Right lung (tissue), 10 donors: ENCODE measurements at places on chromosomes 1 and 21. TPM values are rescaled to one million over a fixed set of nuclear protein-coding genes. Genes with fewer than 3 reads are reported as not detected.

DNA sequence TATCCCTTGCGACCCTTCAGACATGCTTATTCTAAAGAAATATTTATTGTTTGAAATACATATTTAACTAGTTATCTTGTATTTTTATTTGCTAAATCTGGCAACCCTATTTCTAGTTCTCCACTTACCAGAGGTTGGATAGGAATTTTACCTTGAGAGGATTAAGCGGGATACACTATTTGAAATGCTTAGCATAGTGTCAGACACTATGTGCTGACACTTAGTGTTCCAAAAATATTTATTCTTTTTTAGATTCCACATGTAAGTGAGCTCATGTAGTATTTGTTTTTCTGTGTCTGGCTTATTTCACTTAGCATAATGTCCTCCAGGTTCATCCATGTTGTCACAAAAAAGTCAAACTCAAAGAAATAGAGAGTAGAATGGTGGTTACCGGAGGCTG lies 78.7 kb downstream of the NTMT2 start:
- no peak for DNase-seq

GRCh38 chr1:2091611-2092604 lies 41.7 kb downstream of the PRKCZ start:
- DNase-seq: no peak

Gene NOTCH2NLA
- polyA plus RNA-seq: 13.0 TPM

Gene ZBTB18
- polyA plus RNA-seq: 12.8 TPM

DNA sequence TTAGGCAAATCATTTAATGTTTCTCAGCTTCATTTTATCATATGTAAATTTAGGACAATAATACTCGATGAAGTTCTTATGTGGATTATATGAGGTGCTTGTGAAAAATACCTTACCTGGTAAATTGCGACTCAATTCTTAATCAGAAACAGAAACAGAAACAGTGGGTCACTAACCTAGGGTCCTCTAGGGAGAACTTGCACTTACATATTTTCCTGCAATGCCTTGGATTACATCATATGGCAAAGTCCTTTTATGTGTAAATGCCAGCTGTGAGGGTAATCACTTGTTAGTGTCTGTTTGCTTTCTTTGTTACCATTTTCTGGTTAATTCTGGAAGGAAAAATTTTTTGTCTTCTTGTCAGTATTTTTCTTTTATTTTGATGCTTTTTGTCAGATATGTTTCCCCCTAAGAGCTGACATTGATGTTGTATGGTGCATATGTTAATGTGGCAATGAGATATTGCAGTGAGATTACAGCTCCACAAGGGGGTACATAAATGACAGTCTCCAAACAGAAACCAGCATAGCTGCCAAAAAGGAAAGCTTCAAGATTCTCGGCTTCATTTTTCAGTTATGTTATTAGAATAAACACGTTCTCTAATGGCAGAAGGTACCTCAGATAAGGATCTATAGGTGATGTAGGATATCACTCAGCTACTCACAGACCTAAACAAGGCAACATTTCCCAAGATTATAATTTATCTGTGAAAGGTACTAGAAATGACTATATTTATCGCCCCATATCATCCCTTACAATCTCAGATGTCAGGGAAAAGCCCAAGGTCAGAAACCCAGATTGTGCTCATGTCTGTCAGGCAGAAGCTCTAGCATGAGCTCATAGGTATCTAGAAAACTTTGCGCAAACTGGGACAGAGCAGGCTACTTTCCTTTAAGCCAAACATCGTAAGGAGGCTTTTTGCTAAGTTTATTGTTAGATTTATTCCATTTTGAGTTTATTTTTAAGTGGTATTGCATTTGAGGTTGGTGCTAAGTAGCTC lies 119.9 kb downstream of the FASLG start:
- DNase-seq: no peak

DNA sequence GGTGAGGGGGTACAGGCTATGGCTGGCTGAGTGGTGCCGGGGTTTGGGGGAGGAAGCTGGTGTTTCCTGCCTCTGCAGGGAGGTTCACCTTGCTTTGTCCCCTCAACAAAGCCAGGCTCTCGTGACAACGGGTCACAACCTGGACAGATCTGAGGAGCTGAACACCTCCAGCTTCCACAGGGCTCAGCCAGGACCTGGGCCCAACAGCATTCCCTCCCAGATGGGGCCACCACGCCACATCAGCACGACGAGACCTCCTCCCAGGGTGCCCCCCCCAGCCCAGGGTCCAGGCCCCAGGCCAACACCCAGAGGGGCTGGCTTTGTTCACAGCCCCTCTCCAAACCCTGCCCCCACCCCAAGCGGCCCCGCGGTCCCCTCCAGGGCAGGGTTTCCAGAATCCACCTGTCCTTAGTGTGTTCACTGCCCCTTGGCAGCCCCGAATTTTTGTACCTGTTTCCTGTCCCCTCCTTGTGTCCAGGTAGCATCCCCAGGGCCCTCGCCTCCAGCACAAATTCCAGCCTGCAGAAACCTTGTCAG lies 34.7 kb downstream of the UBE2G2 start:
- no peak for DNase-seq

DNA sequence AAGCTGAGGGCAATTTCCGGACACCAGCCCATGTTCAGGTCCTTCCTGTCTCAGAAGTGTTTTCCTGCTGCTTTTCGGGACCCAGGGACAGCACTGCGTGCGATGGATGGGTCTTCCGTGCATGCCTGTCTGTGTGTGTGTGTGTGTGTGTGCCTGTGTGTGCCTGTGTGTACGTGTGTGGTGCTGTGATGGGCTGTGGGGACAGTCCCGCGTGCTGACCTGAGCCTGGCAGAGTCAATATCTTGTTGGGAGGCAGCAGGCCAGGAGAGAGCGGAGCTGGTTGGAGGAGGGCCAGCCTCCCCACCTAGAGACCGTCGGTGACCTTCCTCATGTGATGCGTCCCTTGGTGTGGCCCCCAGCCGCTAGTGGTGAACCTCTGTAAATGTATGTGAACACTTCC lies 13.7 kb downstream of the SKI start:
- no peak for DNase-seq

DNA sequence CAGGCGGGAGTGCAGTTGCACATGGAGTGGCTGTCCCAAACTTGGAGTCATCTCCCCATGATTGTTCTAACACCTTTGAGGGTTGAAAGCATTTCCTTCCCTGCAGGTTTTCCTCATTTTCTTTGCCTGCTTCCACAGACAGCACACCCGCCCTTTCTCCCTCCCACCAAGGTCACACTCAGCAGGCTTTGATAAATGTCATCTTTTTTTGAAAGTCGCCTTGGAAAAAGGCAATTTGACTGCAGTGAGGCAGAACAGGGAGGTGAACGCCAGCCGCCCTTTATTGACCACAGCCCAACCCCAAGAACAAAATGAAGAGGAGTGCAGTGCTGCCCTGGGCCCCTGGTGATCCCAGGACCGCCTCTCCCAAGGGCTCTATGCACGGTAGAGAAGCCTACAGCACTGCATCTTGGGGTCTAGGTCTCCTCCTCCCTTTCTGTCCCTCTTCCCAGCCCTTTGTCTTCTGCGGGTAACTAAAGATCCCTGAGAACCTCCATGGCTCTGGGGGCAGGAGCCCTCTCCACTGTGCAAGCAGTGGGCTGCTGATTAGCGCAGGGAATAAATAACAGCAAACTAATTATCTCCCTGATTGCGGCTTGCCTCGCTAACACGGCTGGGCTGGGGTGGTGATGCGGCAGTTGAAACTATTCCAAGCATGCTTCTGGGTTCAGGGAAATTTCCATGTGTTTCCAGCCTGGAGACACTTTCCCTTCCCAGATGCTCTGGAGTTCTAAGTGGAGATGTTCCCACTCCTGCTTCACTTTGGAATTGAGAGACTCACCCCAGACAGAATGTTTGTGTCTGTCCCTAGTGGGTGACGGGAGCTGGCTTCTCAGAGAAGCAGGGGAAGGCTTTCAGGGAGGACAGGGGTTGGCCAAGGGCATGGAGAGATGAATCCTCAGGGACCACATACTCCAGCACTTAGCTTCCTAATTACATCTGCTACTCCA lies 11.8 kb upstream of the AMIGO1 start:
- no peak for DNase-seq

GRCh38 chr1:246534114-246534513 lies 27.0 kb upstream of the SMYD3 start:
- no peak for DNase-seq

Gene EXTL2
- polyA plus RNA-seq: 107 TPM

- DNase-seq: peak; percentile 73
These were observed 56.4 kb downstream of the ADAMTS1 start for GRCh38 chr21:26788790-26789189.

DNA sequence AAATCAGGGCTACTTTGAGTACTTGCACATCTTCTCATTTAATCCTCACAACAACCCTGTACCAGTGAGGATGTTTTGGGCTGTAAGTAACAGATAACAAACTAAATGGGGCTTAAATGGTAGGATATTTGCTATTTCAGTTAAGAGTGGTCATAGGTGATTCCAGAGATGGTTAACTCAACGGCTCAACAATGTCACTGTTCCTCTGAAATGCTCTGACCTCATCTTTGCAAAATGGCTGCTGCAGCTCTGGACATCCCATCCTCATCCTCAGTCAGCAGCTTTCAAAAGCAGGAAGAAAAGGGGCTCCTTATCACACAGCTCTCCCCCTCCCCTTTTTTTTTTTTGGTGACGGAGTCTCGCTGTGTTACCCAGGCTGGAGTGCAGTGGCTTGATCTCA lies 1.5 kb downstream of the LDLRAD2 start:
- DNase-seq: no peak

DNA sequence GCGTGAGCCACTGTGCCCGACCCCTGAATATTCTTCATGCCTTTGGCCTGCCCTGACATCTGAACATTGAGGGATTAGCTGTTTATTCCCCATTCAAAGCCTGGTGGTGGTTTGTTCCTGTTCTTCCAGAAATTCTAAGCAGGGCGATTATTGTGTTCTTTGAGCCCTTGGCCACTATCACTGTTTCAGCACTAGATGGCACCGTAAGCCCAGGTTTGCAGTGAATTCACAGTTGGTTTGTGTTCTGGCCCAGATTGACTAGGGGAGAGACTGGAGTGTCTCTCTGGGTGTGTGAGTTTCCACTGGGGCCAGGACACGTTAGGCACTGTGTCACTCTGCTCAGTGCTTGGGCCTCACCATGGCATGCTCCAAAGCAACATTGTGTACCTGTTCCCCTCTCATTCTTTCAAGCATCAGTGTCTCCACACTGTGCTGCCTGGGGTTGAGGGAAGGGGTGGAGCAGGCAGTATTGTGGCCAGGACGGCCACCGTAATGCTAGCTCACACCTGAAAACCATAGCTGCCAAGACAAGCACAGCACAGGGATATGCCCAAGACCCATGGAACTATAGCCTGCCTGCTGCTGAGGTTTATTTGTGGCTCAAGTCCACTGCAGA lies 52.7 kb downstream of the PKN2 start:
- no peak for DNase-seq

DNA sequence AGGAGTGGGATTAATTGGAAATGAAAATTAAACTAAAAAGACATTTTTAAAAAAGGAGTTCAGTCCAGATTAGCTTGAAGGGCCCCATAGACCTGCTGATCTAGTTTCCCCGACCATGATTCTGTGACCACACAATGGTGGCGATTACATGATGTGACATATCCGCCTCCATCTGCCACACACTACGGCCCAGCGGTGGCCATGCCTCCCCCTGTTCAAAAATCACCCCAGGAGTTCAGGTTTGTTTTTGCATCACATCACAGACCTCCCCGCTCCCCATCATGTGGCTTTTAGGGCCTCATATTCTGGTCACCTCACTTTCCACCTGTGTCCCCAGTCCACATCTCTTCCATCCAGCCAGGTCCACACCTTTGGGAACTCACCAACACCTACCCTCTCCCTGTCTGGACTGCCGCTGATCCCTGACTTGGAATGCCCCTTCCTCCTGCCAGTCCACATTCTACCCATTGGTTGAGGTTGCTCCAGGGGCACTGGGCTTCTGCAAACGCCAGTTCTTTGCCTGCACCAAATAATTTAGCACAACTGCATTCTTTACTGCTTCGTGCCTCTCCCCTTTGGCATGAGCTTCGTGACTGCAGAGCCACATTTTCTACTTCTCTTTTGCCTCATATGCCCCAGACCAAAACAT lies 38.9 kb downstream of the CD247 start:
- no peak for DNase-seq

GRCh38 chr1:208923946-208924720 lies 659.4 kb upstream of the CAMK1G start:
- DNase-seq: no peak

Gene LDLRAD1
- polyA plus RNA-seq: 0.67 TPM

Gene SH2D1B
- 0.56 TPM for polyA plus RNA-seq

Gene CAMTA1
- polyA plus RNA-seq: 56.5 TPM

Gene NR0B2
- polyA plus RNA-seq: 5.8 TPM

- DNase-seq: no peak
These were observed 54.4 kb upstream of the HAO2 start for GRCh38 chr1:119314001-119314796.

DNA sequence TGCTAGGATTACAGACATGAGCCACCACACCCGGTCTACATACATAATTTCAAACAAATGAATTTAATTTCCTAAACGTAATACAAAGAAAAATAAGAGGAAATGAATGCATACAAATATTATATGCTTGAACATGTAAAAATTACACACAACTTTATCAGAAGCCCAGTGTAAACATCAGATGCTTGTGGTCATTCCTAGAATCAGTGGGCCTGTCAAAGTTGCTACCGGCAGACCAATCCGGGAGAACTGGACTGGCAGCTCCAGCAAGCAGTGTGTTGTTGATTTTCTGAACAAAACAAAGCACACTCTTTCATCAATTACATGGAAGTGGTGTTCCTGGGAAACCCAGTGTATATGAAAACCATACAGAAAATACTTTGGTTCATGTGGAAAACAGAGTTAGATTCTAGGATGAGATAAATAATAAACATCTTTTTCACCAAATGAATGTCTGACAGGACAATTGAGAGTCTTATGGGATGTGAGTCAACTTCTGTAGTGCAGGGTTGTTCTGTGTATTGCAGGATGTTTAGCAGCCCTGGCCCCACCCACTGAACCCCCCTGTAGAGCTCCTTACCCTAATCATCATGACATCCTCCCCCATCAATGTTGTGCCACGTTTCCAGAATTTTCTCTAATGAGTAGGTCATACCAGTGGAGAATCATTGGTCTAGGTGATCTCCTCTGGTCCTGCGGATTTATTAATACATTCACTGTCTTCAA lies 33.8 kb downstream of the MFSD2A start:
- no peak for DNase-seq

Gene TLCD4
- polyA plus RNA-seq: 15.9 TPM

DNA sequence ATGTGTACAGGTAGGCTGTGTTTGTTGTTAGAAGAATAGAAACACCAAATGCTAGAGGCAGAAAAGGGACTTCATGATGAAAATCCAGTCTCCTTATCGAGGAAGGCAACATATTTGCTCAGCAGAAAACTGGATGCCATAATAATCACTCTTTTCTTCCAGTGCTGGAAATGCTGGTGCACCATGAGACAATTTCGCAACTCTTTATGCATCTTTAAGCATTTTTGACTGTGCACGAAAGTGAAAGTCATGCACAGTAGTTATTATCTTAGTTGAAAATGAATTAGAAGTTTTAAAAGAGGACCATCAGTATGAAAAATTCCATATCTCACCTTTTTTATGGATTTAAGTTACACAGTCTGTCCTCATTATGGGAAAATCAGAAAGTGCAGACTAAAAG lies 29.1 kb downstream of the SMYD2 start:
- DNase-seq: no peak

Gene FMOD
- 81.1 TPM for polyA plus RNA-seq

GRCh38 chr1:16315437-16315836 lies 36.8 kb downstream of the FBXO42 start:
- no peak for DNase-seq
